Panc1 (cell line): ENCODE measurements at places on chromosomes 3 and 15.
A peak's percentile ranks its signal among the peaks of the same experiment; 100 is the strongest.

GRCh38 chr3:196227121-196227561, 10.8 kb downstream of the SLC51A start:
- DNase-seq, result no peak

- DNase-seq, result no peak
Observed at GRCh38 chr3:171817074-171817800, 7.0 kb upstream of the PLD1 start.

DNA sequence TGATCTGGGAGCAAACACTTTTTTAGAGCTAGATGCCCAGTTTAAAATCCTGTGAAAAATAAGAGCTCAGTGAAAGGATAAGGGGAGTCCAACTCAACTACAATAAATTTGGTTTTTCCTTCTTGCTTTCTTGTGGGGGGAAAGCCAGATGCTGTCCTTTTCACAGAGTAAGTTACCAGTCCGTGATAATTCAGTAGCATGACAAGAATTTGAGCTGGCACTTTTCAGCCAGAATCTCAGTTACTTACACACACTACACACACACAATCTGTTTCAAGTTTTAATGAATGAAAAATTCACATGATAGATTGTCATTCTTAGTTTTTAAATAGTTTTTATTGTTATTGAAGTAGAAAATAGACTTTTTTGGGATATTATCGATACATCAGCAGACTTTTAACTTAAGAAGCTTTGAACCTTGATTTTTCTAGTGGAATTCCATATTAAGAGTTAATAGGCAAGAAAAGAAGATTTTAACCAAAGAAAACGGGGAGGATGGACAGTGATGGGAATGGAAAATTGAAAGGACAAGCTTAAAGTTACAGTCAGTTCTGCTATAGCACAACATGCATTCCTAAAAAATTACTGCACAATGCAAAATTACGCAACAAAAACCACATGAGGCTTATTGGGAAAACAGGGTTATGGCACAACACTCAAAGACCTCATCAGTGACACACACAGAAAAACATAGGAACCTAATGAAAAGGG, 47.0 kb downstream of the PSMD6 start:
- DNase-seq, result no peak

DNA sequence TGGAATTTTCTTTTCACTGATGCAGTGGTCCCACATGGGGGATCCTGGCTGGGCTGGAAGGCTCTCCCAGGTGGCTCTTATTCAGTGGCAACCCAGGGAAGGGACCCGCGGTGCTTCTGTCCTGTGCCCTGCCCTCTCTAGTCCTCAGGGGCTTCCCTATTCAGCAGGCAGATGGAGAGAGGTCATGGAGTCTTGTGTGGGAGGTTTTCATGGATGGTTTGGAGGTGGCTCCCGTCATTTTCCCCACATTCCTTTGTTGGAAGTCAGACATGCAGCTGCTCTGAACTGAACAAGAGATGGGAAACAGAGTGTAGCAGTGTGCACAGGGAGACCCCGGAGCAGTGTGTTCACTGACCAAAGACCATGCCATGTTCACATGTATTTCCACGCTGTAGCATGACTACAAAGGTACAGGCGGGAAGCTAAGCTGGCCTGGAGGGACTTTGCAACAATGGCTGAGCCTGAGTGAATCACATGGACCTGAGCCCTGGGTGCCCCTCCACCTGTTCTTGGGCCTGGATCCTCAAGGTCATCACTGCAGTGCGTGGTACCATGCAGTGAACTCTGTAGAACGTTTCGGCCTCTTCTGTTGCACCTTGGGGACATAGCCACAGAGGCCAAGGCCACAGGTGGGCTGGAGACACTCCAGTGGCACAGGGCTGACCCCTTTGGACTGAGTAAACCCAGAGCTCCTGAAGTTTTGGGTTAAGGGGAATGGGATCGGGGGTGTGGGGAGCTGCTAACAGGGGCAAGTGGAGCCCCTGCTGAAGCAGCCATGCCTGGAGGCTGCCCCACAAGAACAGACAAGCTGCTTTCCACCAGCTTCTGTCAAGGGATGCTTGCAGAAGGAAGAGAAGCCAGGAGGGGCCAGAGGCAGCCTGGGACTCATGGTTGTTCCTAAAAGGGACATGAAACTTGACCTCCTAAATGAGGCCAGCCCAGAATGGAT, 123.0 kb downstream of the ASB7 start:
- DNase-seq, result no peak

- DNase-seq, result no peak
Observed at GRCh38 chr15:74157868-74158827, 15.4 kb upstream of the ISLR start.

DNA sequence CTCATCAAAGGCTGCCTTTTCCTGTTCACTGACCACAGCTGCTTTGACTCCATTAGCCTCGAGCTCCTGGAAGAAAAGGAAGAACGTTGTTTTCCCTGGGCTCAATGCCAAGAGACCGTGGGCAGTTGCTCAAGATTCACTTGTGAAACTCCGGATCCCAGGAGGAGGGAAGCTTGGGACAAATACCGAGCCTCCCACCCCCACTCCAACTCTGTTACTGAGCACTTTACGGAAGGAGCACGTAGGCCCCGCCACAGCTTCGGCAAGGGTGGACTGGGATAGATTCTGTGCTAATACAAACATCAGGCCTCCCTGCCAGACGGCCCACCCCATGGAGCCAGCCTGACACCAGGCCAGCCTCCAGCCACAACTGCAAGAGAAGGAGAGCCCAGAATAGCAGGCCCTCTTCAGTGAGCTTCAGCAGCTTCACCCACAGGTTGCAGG, 10.8 kb upstream of the FANCD2 start:
- no peak for DNase-seq

- DNase-seq, result peak; percentile 63
Observed at GRCh38 chr3:15645740-15646501, 44.4 kb downstream of the BTD start.

DNA sequence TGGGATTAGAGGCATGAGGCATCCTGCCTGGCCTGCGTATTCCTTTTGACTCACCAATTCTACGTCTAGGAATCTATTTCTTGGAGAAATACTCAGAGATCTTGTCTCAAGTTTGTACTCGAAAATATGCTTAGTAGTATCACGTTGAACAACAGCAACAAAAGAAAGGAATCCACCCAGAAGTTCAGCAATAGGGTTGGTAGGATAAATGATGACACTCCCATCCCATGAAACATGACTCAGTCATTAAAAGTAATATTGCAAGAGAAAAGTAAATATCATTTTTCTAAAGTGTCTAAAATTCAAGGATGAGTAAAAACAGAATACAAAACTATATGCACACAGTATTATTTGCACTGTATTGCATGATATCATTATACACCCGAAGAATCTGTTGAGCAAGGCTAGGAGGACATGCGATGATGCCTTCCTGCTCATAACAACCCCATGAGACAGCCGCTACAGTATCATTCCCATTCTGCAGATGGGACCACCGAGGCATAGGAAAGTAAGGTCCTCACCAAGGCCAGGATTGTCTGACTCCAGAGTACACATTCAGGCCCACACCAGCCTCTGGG, 61.5 kb downstream of the SLC6A1 start:
- no peak for DNase-seq

- no peak for DNase-seq
Observed at GRCh38 chr3:33881156-33882064, 83.0 kb downstream of the PDCD6IP start.

GRCh38 chr3:186880406-186880805, 37.9 kb downstream of the ADIPOQ start:
- DNase-seq, result no peak

- DNase-seq, result no peak
Observed at GRCh38 chr3:118077332-118077731, 957.3 kb downstream of the IGSF11 start.

GRCh38 chr3:32820430-32820829, 2.6 kb downstream of the TRIM71 start:
- no peak for DNase-seq

GRCh38 chr3:86168512-86168911, 822.4 kb downstream of the VGLL3 start:
- DNase-seq, result no peak

- DNase-seq, result no peak
Observed at GRCh38 chr15:28265334-28266019, 56.5 kb downstream of the HERC2 start.

DNA sequence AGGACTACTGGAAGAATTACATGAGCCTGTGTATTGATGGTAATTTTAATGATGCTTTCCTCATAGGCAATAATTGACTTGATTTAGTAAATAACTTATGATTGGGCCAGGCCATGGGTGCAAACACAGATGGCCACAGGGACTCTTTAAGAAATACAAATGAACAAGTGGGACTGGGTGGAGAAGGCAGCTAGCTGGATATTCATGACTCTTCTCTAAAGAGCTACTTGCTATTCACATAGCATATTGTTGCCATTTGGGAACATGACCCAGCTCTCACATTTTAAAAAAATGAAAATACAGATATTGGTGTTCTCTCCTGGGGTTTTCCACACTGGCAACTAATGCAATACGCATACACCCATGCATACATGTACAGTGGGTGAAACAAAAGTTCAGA, 178.3 kb downstream of the PTPRG start:
- no peak for DNase-seq

DNA sequence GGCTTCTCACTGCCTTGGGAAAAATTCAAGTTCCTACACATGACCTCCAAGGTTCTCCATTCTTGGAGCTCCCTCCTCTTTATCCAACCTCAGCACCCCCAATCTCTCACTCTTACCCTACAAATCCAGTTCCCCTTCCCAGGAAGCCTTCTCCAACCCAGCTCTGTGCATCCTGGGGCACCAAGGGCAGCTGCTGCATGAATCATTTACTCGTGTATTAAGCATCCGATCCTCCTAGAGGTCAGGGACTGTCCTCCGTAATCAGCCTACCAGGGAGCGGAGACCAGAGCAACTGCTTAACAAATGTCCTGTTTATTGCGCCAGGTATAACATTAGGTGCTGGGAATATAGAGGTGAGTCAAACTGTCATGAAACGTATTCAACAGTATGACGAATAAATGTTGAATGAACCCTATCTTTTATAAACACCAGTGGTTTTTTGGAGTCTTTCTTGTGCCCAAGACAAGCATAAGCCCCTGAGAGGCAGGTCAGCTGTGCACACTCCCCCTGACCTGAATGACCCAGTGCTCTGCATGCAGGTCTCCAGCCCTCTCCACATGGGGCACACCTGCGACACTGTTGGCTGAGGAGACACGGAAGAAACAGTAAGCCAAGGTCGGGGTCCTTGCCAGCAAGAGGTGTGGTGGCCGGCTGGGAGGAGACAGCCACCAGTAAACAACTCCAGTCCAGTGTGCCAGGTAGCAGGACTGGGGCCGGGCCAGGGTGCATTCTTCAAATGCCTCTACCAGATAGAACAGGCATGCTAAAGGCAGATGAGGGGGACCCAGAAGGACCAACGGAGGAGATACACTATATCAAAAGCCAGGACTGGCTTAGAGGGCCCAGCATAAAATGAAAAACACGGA, 27.6 kb downstream of the ANP32A start:
- DNase-seq, result no peak

- DNase-seq, result peak; percentile 55
Observed at GRCh38 chr3:188546835-188547670, 393.1 kb downstream of the LPP start.

DNA sequence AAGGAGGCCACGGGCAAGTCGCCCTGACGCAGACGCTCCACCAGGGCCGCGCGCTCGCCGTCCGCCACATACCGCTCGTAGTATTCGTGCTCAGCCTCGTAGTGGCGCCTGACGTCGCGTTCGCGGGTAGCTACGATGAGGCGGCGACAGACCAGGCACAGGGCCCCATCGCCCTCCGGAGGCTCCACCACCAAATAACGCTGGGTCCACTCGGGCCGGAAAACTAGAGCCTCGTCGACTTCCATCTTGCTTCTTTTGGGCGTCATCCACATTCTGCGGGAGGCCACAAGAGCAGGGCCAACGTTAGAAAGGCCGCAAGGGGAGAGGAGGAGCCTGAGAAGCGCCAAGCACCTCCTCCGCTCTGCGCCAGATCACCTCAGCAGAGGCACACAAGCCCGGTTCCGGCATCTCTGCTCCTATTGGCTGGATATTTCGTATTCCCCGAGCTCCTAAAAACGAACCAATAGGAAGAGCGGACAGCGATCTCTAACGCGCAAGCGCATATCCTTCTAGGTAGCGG, at the start of gene EPM2AIP1:
Gene EPM2AIP1 (minus strand): TSS at position 326 of the 520 bp plus-strand sequence. CDS start 54 bp downstream, at position 272.
- no peak for DNase-seq

GRCh38 chr15:28786521-28786920, 61.9 kb downstream of the GOLGA6L7 start:
- no peak for DNase-seq

DNA sequence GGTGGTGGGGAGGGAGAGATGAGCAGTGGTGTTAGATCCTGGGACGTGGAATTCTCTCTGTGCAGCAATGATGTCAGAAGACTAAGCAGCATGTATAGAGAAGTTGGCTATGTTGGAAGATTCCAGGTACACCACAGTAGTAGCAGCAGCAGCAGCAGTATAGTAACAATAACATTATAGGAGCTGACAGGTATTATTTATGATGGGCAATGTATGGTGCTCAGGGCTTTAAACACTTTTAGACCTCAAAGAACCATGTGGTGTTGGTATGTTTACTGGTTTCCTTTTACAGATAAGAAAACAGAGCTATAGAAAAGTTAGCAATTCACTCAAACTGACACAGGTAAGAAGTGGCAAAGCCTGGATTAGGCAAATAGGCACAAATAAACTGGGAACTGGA, 103.9 kb downstream of the CCNL1 start:
- no peak for DNase-seq

- peak; percentile 33 for DNase-seq
Observed at GRCh38 chr3:156483426-156483825, 71.5 kb downstream of the SSR3 start.

GRCh38 chr15:40815042-40815698, 7.9 kb upstream of the DNAJC17 start:
- DNase-seq, result no peak

GRCh38 chr3:15636028-15636709, 34.6 kb downstream of the BTD start:
- DNase-seq, result no peak

- no peak for DNase-seq
Observed at GRCh38 chr3:39346785-39347585, 17.5 kb downstream of the CCR8 start.

- DNase-seq, result no peak
Observed at GRCh38 chr3:98540346-98540745, 8.6 kb downstream of the GPR15 start.

DNA sequence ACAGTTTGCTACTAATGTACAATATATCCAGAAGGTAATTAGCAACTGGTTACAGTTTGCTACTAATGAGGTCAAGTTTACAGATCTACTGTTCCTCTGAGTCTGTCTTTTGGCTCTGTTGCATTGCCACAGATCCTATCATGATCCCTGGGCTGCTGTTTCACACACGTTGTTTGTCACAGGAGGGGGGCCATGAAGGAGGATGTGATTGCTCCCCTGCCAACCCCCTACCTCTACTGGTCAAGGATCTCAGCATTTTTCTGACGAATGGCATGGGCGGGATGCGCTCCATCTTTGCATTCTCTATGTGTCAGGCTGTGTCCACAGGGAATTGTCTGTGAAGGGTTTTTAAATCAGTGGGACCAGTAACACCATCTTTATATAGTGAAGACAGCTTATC, 91.9 kb downstream of the CHL1 start:
- DNase-seq, result no peak

GRCh38 chr3:195774917-195775316, 36.8 kb downstream of the MUC4 start:
- DNase-seq, result peak; percentile 12

GRCh38 chr3:139318431-139318816, 25.4 kb upstream of the MRPS22 start:
- DNase-seq, result no peak

- no peak for DNase-seq
Observed at GRCh38 chr15:54582863-54583643, 604.8 kb downstream of the UNC13C start.
